ENCODE measurements at places on chromosomes 13 and 19.

GRCh38 chr13:95117092-95117491 lies 184.2 kb downstream of the ABCC4 start:
- no peak for DNase-seq

DNA sequence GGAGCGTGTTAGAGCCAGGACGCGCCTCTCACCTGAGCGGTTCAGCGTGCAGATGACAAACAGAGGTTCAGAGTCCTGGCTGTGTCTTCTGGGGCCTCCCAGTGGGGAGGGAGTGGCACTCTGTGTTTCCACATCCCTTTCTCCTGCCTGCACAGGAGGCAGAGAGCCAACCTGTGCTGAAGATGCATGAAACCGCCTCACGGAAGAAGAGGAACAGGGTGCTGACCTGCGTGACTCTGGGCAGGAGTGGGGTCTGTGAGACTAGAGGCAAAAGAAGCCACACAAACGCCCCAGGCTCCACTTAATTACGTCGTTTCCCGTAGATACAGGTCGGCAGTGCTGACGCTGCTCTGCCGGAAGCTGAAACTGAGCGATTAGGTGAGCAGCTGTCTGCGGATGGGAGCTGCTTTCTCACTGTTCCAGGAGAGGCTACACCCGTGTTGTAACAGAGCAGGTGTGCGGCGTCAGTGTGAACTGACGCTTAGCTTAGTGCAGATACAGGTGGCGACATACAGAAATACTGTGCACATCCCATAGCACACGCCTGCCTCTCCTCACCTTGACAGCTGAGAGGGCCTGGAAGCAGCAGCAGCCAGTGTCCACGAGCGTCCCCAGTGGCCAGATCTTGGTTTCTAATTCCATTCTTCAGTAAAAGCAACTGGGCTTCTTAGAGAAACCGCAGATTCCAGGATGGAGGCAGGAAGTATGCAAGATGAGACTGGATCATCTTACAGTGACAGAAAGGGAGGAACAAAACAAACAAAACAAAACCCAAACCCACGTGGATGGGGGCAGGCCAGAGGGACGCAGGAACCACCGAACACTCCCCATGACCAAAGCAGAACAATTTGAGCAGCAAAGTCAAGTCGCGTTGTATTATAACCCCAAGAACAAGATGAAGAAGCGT lies 37.7 kb upstream of the MCF2L start:
- DNase-seq = no peak

DNA sequence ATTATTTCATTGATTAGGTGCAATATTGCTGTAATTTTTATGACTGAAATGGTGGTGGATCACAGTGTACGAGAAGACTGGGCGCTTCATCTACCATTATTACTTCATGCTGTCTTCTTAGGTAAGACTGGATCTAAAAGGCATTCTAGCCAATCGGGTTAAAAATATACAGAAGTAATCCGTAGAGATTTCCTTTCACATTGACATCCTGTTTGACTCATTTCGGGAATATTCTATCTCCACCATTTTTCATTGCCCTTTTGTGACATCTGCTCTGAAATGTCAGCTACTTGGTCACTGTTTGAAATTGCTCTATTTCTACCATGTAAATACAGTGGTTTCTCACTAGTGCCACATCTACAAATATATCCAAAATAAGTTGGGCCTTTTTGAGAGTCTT lies 90.2 kb downstream of the ZAR1L start:
- DNase-seq = no peak

GRCh38 chr13:113630296-113630695 lies 27.7 kb downstream of the ATP4B start:
- no peak for DNase-seq

DNA sequence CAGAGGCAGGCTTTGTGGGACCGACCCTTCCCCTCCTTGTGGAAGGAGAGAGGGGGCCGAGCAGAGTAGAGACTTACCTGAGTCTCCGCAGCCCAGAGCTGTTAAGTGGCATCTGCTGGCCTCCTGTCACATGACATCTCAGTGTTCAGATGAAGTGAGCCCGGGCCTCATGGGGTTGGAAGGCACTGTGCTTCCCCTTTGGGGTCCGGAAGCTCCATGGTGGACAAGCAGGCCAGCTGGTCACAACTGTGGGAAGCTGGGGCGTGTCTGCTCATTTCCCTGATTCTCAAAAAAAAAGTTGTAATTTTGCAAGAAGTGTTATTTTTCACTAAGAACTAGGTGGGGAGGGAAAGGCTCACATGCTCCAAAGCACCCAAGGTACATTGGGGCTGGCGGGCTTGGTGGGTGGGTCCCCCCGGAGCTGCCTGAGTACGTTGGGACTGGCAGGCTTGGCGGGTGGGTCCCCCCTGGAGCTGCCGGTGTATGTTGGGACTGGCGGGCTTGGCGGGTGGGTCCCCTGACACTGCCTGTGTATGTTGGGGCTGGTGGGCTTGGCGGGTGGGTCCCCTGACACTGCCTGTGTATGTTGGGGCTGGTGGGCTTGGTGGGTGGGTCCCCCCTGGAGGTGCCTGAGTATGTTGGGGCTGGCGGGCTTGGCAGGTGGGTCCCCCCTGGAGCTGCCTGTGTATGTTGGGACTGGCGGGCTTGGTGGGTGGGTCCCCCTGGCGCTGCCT lies 18.2 kb upstream of the DCUN1D2 start:
- no peak for DNase-seq

DNA sequence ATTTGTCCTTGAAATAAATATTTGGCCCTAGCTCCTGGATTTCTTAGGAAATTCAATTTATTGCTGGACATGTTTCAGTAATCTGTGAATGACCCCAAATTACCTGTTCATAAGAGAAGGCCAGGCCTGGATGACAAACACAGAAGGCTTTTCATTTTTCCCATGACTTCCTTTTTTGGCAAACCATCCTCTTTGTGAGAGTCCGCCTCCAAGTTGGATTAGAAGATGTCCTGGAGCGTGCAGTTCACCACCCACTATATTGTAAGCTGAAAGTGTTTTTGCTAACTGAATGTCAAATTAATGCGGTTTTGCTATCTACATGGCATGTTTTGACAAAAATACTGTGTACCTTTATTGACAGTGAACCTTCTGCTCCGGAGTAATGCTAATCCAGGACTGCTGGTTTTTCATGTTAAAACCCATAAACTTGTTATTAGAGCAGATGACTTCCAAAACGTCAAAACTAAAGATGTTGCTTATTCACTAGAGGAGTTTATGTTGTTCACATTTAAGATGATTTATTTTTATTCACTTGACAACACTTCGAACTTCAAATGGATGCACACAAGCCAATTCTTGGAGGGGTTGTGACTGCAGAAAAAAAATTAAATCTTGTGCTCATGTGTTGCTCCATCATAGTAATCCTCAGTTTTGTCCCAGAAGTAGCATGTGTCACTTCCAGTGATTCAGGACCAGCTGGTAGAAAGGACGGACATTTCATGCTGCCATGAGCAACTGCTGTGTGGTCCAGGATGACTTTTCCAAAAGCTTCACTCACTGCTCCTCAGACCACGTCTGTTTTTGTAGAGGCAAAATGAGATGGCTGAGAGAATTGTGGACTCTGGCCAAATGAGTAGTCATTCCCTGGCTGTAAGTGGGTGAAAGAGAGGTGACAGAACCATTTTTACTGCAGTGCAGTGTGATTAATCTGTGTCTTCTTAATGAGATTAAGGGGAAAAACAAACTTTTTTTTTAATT lies 71.0 kb downstream of the ITGBL1 start:
- DNase-seq = no peak

DNA sequence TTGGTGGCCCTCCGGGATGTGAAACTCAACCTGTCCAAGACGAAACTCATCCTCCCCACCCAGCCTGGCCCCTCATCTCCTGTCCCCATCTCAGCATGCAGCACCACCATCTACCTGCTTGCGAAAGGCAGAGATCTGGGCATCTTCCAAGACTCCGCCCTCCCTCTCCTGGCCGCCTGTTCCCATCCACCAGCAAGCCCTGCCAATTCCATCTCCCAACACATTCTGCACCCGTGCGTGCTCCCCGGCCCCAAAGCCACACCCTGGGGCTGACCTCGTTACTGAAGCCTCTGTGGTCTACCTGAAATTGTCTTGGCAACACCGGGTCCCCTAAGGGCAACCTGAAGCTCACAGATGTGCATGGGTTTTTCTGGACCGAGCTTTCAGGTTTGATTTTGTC lies 13.2 kb upstream of the CAMSAP3 start:
- DNase-seq = no peak

GRCh38 chr13:48646791-48647190 lies 6.9 kb upstream of the CYSLTR2 start:
- no peak for DNase-seq

- DNase-seq = no peak
These were observed 1289.4 kb downstream of the PCDH9 start for GRCh38 chr13:65940720-65941119.

DNA sequence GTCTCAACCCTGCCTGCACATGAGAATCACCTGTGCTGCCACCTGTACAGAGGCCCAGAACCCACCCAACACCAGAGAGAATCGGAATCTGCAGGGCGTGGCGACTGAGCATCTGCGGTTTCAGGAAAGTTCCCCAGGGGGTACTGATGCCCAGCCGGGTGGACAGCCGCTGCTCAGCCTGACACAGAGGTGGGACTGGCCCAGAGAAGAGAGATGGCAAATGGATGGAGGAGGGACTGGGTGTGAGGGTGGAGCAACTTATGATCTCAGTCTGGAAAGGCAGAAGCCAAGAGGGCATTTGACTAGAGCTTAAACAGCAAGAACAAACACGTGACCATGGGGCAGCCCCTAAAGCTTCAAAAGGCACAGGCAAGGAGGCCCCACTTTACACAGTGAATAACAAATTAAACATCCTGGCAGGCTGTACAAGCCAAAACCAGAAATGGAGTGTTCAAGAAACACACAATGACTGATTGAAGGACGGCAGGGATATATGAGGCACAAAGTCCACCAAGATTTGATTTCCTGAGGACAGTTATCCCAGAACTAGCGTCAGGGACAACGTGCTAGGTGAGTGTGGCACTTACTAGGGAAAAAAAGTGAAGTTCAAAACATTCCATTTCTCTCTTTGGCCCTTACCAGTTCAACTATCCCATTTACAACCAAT lies 3.1 kb downstream of the RANBP3 start:
- no peak for DNase-seq

DNA sequence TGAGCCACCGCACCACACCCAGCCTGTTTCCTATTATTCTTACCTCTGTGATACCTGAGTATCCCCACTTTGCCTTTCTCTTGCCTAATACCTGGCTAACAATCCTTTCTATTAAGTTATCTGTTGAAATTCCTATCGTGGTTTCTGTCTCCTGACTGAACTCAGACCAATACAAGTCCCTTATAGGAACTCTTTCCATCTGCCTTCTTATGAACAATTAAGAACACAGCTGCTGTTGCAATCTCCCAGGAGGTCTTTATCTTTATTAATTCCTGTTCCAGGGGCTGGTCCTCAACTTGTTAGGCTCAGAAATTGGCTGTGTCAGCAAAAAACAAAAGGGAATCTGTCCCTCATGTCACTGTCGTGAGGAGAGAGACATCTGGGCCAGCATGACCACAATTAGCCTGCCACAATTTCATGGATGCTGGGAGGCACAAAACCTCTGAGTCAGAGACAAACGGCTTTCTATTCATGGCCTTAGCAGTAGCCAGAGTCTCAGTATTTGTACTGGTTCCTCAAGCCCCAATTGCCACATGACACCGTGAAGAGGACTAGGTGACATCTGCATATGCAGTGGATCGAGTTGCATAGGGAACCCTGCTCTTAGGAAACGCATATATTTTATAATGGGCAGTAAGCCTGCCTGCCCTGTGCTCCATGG lies 58.2 kb downstream of the NUFIP1 start:
- no peak for DNase-seq

- DNase-seq = no peak
These were observed 46.3 kb downstream of the DACH1 start for GRCh38 chr13:71820699-71821098.

DNA sequence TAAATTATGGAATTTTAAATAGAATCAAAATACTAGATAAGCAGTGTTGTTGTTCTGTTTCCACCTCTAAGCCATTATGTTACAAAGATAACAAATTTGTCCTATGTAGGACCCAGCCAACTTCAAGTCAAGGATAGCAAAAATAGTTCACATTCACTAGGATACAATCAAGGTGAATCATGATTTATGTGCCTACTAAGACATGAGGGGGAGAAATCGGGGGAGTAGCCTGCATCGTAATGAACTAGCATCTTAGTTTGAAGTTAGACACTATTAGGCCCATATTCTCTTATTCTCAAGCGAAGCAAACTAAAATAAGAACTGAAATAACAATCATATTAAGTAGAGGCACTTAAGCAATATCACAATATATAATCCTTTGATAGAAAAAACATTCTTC lies 779.4 kb upstream of the PCDH9 start:
- DNase-seq = no peak

- DNase-seq = no peak
These were observed 13.6 kb downstream of the HIPK4 start for GRCh38 chr19:40376286-40376862.

DNA sequence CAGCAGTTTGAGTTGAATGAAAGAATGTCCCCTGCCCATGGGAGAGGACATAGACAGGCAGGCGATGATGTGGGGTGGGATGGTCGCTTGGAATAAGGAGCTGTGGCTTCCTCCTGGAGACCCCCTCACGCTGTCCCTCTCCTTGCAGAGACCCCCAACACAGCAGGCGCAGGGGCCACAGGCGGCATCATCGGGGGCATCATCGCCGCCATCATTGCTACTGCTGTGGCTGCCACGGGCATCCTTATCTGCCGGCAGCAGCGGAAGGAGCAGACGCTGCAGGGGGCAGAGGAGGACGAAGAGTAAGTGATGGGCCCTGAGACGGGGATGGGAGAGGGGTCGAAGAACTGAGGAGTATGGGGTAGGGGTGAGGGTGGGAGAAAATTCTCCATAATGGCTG lies 9.0 kb upstream of the TOMM40 start:
- no peak for DNase-seq

GRCh38 chr13:44790289-44790688 lies 199.0 kb downstream of the NUFIP1 start:
- no peak for DNase-seq

DNA sequence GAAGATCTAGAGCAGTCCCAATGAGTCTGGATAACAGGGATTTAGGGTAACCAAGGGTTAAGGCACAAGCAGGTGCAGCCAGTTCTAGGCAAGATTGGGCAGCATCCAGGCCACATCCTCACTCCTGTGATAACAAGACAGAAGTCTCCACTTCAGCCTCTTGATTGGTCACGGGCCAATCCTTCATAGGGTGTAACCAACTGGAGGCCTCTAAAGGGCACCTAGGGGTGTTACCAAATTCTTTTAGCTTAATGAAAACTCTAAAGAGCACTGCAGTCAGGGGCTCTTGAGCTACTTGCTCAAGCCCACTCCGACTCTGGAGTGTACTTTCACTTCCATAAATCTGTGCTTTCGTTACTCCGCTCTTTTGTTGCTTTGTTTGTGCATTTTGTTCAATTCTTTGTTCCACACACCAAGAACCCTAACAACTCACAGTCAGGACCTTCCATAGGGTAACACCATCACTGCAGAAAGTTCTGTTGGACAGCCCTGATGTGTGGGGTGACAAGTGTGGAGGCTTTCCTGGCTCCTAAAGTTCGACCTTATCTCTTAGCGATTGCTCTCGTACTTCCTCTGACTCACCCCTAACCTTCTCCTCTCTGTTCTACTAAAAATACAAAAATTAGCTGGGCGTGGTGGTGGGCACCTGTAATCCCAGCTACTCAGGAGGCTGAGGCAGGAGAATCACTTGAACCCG lies 36.1 kb downstream of the ZSWIM9 start:
- DNase-seq = no peak

- DNase-seq = no peak
These were observed 5.1 kb downstream of the ZNF784 start for GRCh38 chr19:55619286-55619685.

Data from cortex of kidney (tissue), 1 donor.